ENCODE measurements at places on chromosomes 6 and 20. TPM values are rescaled to one million over a fixed set of nuclear protein-coding genes. Genes with fewer than 3 reads are reported as not detected.

LY6G6D gene
- total RNA-seq, result not detected

B3GALT4 gene
- 14.1 TPM for total RNA-seq

PHACTR3 gene
- 0.43 TPM for total RNA-seq

MYMX gene
- total RNA-seq, result 1.5 TPM

PLA2G7 gene
- 1.5 TPM for total RNA-seq

MRPS26 gene
- total RNA-seq, result 26.2 TPM

ENPP3 gene
- 0.56 TPM for total RNA-seq

BANF2 gene
- total RNA-seq, result not detected

OR2J3 gene
- total RNA-seq, result not detected

ZC3H12D gene
- total RNA-seq, result 2.2 TPM

LYRM2 gene
- 34.3 TPM for total RNA-seq

FLRT3 gene
- 1.3 TPM for total RNA-seq

C20orf173 gene
- total RNA-seq, result not detected

HLA-DMA gene
- total RNA-seq, result 35.0 TPM

CGA gene
- not detected for total RNA-seq

TPBG gene
- 22.1 TPM for total RNA-seq

CFAP206 gene
- total RNA-seq, result not detected

ULBP3 gene
- total RNA-seq, result 1.2 TPM

Measured in posterior vena cava (tissue), 2 donors.